ENCODE measurements at places on chromosomes 2 and 18. TPM values are rescaled to one million over a fixed set of nuclear protein-coding genes. Genes with fewer than 3 reads are reported as not detected.

Gene HOXD13
- total RNA-seq: not detected

Gene TMEM169
- total RNA-seq: not detected

Gene ITGA4
- total RNA-seq: 112 TPM

DNA sequence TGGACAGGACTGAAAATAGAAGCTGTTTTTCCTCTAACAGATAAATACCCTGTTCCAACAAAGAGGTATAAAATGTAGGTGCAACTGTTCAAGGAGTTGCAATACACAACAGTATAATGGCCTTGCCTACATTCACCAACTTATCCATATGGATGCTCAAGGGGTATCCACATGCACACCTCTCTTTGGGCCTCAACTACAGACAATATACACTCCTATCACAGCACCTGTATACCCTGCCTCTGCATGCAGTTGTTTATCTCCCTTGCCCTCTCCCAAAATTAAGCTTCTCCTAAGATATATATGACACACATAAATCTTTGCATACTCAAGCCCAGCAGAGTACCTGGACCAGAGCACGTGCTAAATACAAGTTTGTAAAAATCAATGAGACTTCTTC is 37.3 kb downstream of the DARS1 start:
- DNase-seq: no peak
- H3K27me3 ChIP-seq: no peaks in the 10 kb centered on the region
- no peak overlapping the region for H3K4me3 ChIP-seq

DNA sequence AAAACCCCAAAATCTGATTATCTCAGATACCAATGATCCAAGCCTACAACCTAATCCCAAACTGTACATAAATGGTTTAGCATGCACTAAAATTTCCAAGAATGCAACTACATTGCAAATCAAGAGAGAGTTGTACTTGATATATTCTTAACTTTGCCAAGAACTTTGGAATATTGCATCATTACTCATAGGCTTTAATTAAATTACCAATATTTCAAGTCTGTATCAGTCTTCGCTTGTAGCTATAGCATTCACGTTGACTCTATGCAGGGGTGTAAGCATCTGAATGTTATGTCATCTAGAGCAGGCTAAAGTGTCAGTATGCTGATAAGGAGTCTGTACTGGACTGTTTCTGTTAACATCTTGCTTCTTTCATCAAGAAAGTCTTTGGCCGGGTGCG is 56.3 kb downstream of the FOXI3 start:
- H3K36me3 ChIP-seq: no peaks in the 10 kb centered on the region
- H3K27ac ChIP-seq: no peak overlapping the region
- H3K4me3 ChIP-seq: no peak overlapping the region
- no peak for DNase-seq
- no peaks in the 10 kb centered on the region for H3K27me3 ChIP-seq

- H3K4me1 ChIP-seq: no peaks in the 10 kb centered on the region
- DNase-seq: no peak
- H3K27ac ChIP-seq: no peak overlapping the region
- no peak overlapping the region for H3K4me3 ChIP-seq
- no peaks in the 10 kb centered on the region for H3K36me3 ChIP-seq
Measured at GRCh38 chr2:15302154-15302553, 259.0 kb downstream of the NBAS start.

GRCh38 chr2:143397884-143398614 is 268.8 kb downstream of the ARHGAP15 start:
- H3K4me1 ChIP-seq: no peaks in the 10 kb centered on the region
- no peak overlapping the region for H3K4me3 ChIP-seq
- DNase-seq: no peak
- H3K36me3 ChIP-seq: no peaks in the 10 kb centered on the region
- no peak overlapping the region for H3K27ac ChIP-seq
- H3K27me3 ChIP-seq: no peaks in the 10 kb centered on the region

DNA sequence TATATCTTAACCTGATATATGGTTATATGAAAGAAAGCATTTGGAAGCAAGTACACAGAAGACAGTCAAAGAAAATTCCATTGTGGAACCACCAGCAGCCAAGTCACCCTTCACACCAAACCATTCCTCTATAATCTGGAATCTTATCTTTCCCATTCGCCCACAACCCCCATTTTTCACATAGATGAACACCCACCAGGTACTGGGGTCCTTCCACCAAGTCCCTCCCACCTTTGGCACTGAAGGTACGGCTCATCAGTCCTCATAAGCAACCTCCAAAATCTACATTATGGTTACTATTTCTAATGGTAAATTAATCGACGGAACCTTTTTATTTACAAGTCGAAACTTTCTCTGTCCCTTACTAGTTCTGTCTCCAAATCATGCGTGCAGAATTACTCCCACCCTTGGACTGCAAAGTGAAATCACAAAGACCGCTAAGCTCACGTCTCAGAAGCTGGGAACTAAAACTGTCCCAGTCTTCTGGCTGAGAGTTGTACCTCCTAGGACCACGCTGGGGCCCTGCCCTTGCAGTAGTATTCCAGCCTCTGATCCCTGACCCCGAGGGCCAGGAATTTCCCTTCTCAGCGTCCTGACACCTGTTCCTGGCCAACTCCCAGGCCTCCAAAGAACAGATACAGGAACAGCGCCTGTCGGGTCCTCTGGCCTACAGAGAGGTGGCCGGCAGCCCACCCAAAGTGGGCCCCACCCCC is 702 bp downstream of the OLA1 start:
- no peaks in the 10 kb centered on the region for H3K36me3 ChIP-seq
- peak; percentile 28 for DNase-seq
- peak overlapping the region; percentile 78 for H3K4me3 ChIP-seq
- H3K27ac ChIP-seq: peak overlapping the region; percentile 69
- no peaks in the 10 kb centered on the region for H3K4me1 ChIP-seq

- peak; percentile 55 for DNase-seq
- no peaks in the 10 kb centered on the region for H3K27me3 ChIP-seq
- H3K36me3 ChIP-seq: no peaks in the 10 kb centered on the region
- H3K4me3 ChIP-seq: no peak overlapping the region
- peak overlapping the region; percentile 70 for H3K27ac ChIP-seq
Measured at GRCh38 chr2:45759310-45759851, 107.9 kb downstream of the PRKCE start.

- DNase-seq: no peak
- no peak overlapping the region for H3K4me3 ChIP-seq
- no peaks in the 10 kb centered on the region for H3K36me3 ChIP-seq
- no peaks in the 10 kb centered on the region for H3K27me3 ChIP-seq
- no peaks in the 10 kb centered on the region for H3K4me1 ChIP-seq
Measured at GRCh38 chr2:75194184-75194868, 5.0 kb downstream of the TACR1 start.

Data from uterus (tissue), 4 donors.